Thymus (tissue), 14 donors: ENCODE measurements at places on chromosomes 16 and 17.

DNA sequence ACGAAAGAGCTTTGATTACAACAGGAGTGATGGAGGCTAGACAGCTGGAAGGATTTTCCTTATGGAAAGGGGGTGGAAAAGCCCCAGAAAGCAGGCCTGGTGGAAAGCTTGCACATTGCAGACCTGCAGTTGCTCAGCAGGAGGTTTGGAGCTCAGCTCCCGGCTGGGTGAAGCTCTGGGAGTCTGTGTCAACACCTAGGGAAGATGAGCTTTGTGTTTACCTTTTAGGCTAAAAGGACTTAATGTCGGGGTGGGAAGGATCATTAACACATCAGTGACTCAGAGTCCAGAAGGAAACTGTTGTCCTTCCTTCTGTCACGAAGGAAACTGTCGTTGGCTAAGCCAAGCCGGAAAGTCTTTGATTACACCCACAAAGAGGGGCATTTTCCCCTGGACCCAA lies 48.2 kb downstream of the RAP1GAP2 start:
- H3K4me1 ChIP-seq = peaks cover 4% of the 10 kb centered on the region
- no peak overlapping the region for H3K27ac ChIP-seq
- no peaks in the 10 kb centered on the region for H3K36me3 ChIP-seq
- DNase-seq = no peak

DNA sequence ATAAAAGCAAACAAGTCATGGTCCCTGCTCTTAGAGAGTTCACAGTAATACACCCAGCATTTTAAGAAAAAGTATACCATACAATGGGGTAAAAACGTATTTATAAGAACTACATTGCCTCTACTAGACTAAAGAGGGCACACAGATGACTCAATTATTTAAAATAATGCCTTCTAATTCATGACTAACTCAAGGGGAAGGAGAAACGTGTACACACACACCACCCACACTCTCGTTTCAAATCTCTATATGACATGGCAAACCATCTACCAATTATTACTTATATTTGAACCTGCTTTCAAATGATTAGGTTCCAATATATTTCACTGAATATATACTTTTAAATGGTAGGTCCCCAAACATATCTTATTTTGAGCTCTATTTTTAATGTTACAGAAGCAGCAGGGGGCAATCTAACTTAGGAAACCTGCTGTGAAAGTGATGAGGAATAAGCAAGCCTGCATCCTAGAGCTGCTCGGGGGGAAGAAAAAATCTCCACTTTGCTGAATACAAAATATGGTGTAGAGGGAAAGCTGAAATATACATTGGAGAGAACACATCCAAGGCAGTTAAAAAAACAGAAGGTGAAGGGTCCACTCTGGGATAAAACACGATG lies 232.4 kb upstream of the PSMD7 start:
- no peaks in the 10 kb centered on the region for H3K27me3 ChIP-seq
- no peak overlapping the region for H3K27ac ChIP-seq

DNA sequence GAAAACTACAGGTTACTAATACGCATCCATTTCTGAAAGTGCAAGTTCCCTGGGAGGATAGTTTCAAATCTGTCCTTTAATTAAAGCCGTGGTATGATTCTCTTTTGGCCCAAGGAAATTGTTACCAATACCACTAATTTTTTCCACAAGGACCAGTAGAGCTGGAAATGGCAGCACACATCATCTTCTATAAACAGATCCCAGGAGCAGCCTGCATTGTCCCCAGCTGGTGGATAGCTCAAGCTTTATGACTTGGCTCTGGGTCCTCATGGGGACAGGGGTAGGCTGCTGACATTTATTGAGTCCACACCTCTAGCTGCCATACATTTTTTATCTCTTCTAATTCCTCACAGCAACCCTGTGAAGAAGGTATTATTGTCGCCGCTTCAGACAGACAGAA lies 35.8 kb upstream of the BHLHA9 start:
- no peaks in the 10 kb centered on the region for H3K4me1 ChIP-seq
- H3K4me3 ChIP-seq = no peak overlapping the region
- no peaks in the 10 kb centered on the region for H3K36me3 ChIP-seq
- no peak overlapping the region for H3K27ac ChIP-seq

DNA sequence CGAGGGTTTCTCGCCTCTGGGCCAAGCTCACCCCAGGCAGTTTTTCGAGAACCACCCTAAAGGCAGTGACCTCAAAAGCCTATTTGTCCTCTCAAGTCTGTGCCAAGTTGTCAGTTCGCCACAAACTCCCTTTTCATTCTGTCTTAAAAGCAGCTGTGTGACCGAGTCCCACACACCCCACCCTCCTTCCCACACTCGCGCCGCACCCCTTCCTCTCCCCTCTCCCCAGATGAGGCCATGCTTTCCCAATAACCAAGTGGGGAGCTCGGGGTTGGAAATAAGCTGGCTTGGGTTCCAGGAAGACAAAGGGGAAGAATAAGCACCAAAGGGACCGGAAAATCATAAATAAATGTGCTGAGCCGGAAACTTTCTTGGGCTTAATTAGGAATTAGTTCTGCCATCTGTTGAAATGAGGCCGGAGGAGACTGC lies 36.7 kb downstream of the GRIN2C start:
- H3K4me1 ChIP-seq = no peaks in the 10 kb centered on the region
- H3K27me3 ChIP-seq = no peaks in the 10 kb centered on the region
- H3K27ac ChIP-seq = no peak overlapping the region
- peaks cover 14% of the 10 kb centered on the region for H3K36me3 ChIP-seq

DNA sequence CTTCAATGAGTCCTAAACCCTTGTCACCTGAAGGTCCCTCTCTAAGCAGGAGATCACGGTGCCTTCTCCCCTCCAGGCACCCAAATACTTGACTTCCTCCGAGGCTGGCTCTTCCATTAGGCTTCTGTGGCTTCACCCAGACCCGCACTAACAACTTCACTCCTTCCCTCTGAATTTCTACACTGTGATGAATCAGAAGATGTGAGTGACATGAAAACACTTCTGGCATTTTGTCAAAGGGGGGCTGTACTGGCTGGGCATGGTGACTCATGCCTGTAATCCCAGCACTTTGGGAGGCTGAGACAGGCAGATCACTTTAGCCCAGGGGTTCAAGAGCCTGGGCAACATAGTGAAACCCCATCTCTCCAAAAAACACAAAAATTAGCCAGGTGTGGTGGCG lies 72.6 kb upstream of the CNEP1R1 start:
- DNase-seq = no peak
- no peak overlapping the region for H3K4me3 ChIP-seq
- H3K36me3 ChIP-seq = no peaks in the 10 kb centered on the region
- no peaks in the 10 kb centered on the region for H3K4me1 ChIP-seq
- no peak overlapping the region for H3K27ac ChIP-seq

DNA sequence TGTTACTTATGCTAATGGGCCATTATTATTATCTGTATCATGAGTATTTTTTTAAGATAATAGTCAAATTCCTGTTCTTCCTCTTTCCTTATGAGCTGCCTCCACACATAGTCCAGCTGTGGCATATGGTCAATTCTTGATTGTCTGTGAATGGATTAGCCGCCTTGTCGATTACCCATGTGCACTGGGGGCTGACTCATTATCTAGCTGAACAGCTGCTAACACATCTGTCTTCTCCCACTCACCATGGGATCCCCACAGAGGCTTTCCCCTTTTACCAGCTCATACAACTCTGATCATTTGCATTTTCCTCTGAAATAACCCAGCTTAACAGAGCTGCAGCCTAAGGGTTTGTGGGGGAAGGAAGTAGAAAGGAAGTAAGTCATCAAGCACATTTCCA lies 915.0 kb downstream of the CDH11 start:
- no peaks in the 10 kb centered on the region for H3K27me3 ChIP-seq
- H3K36me3 ChIP-seq = no peaks in the 10 kb centered on the region
- no peaks in the 10 kb centered on the region for H3K4me1 ChIP-seq
- no peak overlapping the region for H3K4me3 ChIP-seq
- DNase-seq = no peak

DNA sequence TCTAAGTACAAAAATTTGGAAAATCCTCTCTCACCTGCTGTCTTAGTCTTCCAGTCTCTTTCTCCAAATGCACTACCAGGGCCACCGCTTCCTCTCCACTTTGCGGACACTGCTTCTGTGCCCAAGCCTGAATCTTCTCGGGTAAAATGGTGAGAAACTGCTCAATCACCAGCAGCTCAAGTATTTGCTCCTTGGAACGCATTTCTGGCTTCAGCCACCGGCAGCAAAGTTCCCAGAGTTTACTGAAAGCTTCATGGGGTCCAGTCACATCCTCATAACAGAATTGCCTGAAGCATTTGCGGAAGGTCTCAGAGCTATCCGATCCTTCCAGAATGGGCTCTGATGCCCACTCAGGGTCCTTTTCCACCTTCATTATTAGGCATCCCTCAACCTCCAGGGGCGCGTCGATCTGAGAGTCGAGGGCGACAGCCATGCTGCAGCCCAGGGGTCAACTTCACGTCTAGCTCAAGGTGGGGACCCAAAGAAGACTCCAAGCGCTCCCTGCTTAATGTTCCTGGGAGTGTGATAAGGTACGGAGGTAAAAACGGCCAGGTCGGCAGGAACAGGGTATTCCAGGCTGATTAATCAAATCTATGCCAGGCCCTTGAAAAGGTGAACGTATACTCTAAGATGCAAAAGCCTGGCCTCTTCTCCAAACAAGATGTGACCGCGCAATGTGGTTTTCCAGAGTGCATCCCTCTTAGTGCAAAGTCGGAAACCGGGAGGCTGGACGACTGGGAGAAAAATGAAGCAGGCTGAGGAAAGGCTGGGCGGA lies 763 bp downstream of the ZKSCAN2 start:
- peaks cover 8% of the 10 kb centered on the region for H3K36me3 ChIP-seq
- peak overlapping the region; percentile 98 for H3K4me3 ChIP-seq
- peaks cover 18% of the 10 kb centered on the region for H3K4me1 ChIP-seq
- H3K27me3 ChIP-seq = no peaks in the 10 kb centered on the region

- H3K27me3 ChIP-seq = no peaks in the 10 kb centered on the region
- H3K36me3 ChIP-seq = no peaks in the 10 kb centered on the region
- no peaks in the 10 kb centered on the region for H3K4me1 ChIP-seq
- DNase-seq = no peak
- no peak overlapping the region for H3K27ac ChIP-seq
Measured at GRCh38 chr16:64712026-64712425, 409.8 kb downstream of the CDH11 start.

GRCh38 chr16:89712274-89712781 lies 8.4 kb downstream of the VPS9D1 start:
- H3K4me3 ChIP-seq = peak overlapping the region; percentile 52
- no peaks in the 10 kb centered on the region for H3K27me3 ChIP-seq
- DNase-seq = no peak
- H3K36me3 ChIP-seq = no peaks in the 10 kb centered on the region
- peaks cover 11% of the 10 kb centered on the region for H3K4me1 ChIP-seq

- no peaks in the 10 kb centered on the region for H3K36me3 ChIP-seq
- H3K27me3 ChIP-seq = no peaks in the 10 kb centered on the region
- peak; percentile 64 for DNase-seq
- peak overlapping the region; percentile 99 for H3K27ac ChIP-seq
Measured at GRCh38 chr17:46192439-46193150, 634 bp downstream of the KANSL1 start.
